ENCODE measurements at places on chromosomes 4 and X.

DNA sequence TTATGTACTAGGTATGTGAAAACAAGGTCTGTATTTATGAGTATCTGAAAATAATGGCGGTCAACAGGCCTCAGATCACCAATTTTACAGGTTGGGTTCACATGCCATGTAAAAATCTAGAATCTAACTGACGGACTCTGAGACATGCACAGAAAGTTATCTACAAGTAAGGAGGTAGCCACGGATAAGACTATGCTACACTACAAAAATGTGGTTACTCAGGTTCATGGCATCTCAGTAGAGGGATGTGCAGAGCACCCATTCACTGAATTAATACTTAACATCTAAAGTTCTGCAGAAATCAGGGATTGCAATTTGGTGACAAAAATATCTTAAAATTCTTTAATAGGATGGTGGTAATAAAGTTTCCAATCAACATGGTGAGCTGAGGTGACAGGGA lies 155.9 kb downstream of the APBB2 start:
- no peak for DNase-seq

DNA sequence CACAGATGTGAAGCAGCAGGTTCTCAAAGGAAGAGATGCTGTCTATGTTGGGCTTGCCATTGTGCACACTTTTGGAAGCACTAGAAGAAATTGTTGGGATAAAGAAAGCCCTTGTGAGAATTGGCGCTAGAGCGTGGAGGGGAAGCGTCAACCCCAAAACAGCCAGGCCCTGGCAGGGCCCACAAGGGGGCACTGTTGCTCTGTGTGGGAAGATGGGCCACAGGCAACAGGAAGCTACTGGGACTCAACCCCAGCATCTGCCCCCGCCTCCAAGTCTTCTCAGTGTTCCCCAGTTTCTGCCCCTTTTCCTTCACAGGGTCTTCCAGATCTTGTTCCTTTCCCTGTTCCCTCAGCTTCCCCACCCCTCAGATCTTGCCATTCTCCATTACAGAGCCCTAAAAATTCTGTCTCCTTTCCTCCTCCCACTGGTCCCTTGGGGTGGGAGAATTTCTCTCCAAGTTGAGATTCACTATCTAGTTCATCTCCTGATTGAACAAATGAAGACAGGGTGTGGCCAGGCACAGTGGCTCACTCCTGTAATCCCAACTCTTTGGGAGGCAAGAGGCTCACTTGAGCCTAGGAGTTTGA lies 85.5 kb downstream of the STARD8 start:
- peak; percentile 45 for DNase-seq

GRCh38 chr4:40688446-40689095 lies 58.9 kb upstream of the RBM47 start:
- DNase-seq, result no peak

GRCh38 chr4:84235126-84235944 lies 263.8 kb downstream of the NKX6-1 start:
- no peak for DNase-seq

GRCh38 chr4:61783050-61783449 lies 582.9 kb downstream of the ADGRL3 start:
- DNase-seq, result no peak

- DNase-seq, result no peak
These were observed 157.1 kb upstream of the PACRGL start for GRCh38 chr4:20543131-20543530.

DNA sequence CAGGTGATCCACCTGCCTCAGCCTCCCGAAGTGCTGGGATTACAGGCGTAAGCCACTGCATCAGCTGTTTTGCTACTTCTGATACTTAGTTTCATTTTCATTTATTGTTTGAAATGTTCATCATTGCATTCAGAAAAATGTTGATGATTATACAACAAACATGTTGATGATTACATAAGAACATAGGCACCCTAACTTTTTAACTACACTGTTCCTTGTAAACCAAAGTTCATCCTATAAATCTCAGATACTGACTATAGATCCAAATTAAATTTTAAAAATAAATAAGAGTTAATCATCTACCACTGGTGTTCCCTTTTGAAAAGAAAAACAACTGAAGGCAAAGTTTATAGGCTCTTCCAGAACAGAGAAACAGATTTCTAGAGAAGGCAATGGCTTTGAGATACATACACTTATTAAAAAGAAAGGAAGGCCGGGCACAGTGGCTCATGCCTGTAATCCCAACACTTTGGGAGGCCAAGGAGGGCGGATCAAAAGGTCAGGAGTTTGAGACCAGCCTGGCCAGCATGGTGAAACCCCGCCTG lies 23.4 kb downstream of the TRIM75 start:
- DNase-seq, result no peak

- DNase-seq, result no peak
These were observed 473 bp upstream of the BCLAF3 start for GRCh38 chrX:19991350-19991718.

- no peak for DNase-seq
These were observed 63.7 kb upstream of the PDLIM3 start for GRCh38 chr4:185598846-185599552.

DNA sequence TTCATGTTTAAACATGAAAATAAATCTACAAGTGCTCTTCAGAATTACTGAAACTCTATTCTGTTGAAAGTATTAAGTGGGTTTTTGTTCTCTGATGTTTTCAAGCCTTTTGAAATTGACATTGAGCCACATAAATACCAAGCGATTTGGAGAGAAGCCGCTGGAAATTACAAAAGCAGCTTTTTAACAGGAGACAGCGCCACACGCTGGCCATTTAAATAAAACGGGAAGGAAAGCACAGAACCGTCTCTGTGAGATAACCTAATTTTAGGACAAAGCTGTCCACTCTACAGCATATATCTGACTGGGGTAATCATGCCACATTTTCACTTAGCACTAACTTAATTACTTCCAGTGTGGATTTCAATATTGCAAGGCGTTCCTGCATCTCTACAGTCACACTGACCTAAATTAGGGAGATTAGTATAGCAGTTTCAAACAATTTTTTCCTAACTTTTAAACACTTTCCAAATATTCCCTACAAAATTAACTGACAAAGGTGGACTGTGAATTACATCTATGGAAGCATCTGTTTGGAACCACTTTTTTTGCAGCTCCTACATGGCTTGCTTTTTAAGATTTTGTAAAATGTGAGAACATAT lies 6.8 kb upstream of the ANOS1 start:
- peak; percentile 15 for DNase-seq

- DNase-seq, result no peak
These were observed 128.5 kb upstream of the VEGFC start for GRCh38 chr4:176921256-176921655.

GRCh38 chr4:168319486-168320019 lies 1.0 kb upstream of the DDX60 start:
- peak; percentile 72 for DNase-seq

- no peak for DNase-seq
These were observed 1.9 kb upstream of the FTSJ1 start for GRCh38 chrX:48474127-48474526.

- no peak for DNase-seq
These were observed 240.5 kb downstream of the CFAP47 start for GRCh38 chrX:36160081-36160480.

DNA sequence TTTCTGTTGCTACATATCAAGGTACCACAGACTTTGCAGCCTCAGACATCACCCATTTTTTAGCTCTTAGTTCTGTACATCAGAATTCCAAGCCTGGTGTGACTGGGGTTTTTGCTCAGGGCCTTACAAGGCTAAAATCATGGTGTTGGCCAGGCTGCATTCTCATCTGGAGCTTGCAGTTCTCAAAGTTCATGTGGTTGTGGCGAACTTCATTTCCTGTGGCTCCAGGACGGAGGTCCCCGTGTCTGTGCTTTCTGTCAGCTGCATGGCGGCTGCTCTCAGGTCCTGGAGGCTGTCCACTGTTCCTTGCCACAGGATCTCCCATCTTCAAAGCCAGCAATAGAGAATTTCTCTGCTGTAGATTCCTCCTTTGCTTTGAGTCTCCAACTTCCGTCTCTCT lies 157.4 kb downstream of the STIM2 start:
- DNase-seq, result no peak

DNA sequence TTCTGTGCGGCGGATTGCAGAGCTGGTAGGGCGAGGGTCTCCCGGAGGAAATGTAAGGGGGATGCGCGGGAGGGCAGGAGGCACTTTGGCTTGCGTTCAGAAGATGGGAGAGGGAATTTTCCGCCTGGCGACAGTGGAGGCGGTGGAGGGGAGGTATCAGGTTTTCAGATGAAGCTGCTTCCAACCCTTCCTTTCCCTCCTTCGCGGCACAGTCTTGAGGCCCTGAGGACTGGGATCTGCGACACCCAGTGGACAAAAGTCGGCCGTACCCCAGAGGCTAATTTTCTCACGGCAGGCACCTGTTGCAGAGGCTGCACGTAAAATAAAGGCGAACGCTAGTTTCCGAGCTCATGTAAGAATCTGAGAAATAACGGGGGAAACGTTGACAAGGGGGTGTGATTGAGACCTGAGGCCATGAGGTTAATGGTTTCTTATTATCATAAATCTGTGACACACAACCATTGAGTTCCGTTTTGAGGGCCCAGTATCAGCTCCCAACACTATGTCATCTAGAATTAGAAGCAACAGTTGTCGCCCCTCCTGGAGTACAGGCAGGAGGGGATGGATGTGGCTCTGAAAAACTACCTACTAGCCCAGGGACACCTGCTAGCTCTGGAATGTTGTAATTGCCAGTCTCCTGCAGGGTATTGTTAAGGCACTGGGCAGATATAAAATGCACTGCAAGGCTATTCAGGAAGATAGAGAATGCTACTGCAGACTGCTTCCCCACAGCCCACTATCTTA lies 1.1 kb downstream of the ZCCHC18 start:
- peak; percentile 49 for DNase-seq

- DNase-seq, result no peak
These were observed 291.8 kb upstream of the PRKX start for GRCh38 chrX:4005281-4005680.

DNA sequence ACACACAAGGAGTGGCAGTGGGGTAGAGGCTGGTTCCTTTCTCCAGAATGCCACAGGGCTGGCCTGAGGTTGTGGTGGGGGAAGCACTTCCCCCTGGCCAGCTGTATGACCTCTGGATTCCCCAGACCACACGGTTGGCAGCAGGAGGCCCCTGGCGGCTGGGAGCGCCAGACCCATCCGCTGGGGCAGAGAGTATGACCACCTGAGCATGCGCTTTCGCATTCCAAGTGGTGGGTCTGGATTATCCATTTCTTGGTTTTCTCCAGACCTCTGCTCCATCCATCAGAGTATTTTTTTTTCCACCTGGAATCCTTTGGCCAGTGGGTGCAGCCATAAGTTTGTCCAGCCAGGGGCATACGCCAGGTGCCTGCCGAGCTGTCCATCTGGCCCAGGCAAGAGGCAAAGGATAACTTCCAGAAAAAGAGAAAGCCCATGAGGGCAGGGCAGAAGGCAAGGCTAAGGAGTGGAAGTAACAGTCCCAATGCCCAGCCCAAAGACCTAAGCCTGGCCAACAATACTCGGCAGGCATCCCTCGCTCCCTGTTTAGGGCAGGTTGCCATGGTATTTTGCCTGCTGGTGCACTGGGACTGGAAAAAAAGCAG lies 39.3 kb downstream of the NHSL2 start:
- no peak for DNase-seq

GRCh38 chr4:1399508-1400190 lies 6.6 kb downstream of the NKX1-1 start:
- DNase-seq, result no peak

- no peak for DNase-seq
These were observed 53.8 kb upstream of the TXK start for GRCh38 chr4:48187813-48188212.

DNA sequence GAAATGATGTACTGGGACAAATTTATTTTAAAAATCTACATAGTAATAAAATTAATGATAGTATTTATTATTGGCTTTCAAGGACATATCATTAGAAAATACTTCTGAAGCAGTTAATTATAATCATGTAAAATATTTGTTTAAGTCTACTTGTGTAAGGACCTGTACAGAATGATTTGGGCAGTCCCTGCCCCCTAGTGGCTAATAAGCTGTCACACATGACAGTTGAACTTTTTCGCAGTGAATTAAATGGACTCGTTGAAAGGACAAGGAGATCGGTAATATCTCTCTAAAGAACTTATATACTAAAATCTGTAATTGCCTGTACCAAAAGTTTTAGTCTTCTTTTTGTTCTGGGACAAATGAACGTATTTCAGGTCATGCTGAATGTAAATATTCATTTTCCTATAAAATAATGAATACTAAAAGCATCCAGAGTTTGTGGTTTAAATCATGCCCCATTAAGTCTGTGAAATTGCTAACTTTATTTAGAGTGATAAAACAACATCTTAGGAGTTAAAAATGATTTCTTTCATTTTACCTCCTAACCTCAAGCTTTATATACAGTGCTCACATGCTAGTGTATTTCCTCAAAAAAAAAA lies 13.6 kb downstream of the EXOC1 start:
- peak; percentile 52 for DNase-seq

DNA sequence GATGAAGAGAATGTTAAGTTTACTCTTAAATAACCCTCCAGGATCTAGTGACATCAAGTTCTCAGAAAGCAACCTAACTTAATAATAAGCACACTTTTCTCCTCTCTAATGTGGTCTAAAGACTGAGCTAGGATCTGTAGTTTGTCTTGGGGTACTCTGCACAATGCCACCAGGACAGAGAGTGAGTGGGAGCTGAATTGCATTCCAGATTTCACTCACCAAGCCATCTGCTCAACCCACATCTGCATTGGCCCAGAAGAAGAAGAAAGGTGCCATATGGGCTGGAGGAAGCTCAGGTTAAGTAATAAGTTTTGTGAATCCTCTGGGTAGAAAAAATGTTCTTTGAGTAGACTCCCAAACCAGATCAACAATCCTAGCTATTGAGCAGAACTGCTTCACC lies 384.6 kb downstream of the PPP3CA start:
- DNase-seq, result no peak

DNA sequence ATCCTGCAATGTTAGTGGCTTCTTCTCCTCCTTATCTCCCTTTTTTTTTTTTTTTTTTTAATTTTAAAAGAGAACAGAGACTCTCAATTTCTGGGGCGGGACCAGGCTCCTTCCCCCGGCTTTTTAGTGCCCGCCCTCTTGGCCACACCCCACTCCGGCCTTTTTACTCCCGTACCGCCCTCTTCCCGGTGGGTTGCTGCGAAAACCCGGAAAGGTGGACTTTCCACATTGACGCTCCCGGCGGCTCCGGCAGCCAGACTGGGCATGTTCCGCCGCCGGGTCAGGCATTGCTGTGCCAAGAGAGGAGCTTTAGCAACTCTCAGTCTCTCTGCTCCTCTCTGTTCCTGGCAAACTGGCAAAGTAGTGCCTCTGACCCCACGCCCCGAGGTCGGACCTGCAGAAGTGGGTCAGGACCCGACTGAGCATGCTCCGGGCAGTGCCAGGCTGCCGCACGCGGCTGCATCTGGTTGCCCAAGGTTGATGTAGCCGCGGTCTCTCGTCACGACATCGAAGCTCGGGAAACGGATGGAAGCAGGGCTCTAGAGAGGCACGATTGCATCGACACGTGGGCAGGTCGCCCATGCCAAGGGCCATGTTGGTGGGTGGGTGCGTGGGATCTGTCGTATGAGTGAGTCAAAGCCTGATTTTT lies 1.1 kb upstream of the MFAP3L start:
- peak; percentile 98 for DNase-seq

- no peak for DNase-seq
These were observed 39.6 kb downstream of the PALLD start for GRCh38 chr4:168536448-168536847.

All from small intestine (tissue), 16 donors.